ENCODE measurements at places on chromosomes 16 and 17.

DNA sequence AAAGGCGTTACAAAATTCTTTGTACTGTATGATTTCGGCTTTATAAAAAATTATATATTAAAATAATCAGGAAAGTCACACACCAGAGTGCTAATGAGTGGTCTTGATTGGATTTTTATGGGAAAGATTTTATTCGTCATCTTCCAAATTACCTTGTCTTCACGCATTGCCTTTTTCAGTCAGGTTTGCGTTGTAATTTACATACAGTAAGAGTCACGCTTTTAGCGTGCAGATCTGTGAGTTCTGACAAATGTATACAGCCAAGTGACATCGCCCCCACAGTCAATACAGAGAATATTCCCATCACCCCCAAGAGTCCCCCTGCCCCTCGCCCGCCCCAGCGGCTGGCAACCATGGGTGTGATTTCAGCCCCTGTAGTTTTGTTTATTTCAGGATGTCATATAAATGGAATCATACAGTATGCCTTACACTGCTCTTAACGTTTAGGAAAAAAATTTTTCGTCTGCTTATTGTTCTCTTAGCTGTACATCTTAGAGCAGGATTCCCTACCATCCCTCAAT is 157.7 kb downstream of the CMIP start:
- DNase-seq, result no peak

GRCh38 chr16:74700438-74701225 is at the start of gene MLKL:
MLKL (minus strand) TSS chr16:74700862; CDS start chr16:74695757, 5,105 bp downstream.
- DNase-seq, result peak; percentile 22

GRCh38 chr17:52696362-52696761 is 537.8 kb upstream of the CA10 start:
- no peak for DNase-seq

GRCh38 chr16:60328152-60328551 is 1594.0 kb upstream of the GOT2 start:
- no peak for DNase-seq

GRCh38 chr17:16994631-16995030 is 22.7 kb upstream of the TNFRSF13B start:
- no peak for DNase-seq

GRCh38 chr16:4695473-4696171 is 2.3 kb downstream of the NUDT16L1 start:
- DNase-seq, result no peak

DNA sequence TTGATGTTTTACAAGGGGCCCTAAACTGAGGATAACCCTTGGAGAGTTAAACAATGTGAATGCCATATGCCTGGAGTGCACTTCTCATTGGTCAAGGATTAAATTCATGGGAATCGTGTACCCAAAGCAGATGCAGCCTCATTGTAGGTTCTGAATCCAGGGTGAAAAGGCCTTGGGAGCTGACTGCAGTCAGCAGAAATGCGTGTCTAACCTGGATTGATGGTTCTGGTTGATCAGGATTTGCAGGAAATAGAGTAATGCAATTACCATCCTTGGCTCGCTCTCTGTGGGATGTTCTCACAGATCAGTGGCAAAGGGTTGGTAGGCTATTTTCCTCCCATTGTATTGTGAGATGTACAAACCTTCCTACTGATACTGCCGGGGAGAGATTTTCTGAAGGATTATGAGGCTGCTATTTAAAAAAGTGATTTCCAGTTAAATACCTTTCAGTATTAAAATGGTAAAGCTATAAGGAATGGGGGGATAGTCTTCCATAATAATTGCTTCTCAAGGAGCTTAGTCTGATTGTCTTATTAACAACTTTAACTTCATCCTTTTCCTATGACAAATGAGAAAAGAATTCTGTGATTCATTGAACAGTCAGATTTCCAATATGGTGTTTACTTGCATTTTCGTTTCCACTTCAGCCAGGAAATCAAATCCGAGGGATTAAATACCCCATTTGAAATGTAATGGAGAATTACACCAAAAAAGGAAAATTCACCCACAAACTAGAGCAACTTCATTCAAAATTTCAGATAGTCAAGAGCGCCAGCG is 1028.1 kb upstream of the EEF2KMT start:
- no peak for DNase-seq

All from activated T-helper 1 cell treated with anti-CD3 and anti-CD28 coated beads, Interleukin-2, amount 50 U/mL, for 16 hours (primary cell).